Caco-2 (cell line): ENCODE measurements at places on chromosomes 6 and 20.

GRCh38 chr6:71033171-71033570, 76.3 kb upstream of the B3GAT2 start:
- no peak for DNase-seq

- peak; percentile 61 for DNase-seq
Measured at GRCh38 chr6:33427585-33428223, 7.8 kb downstream of the SYNGAP1 start.

DNA sequence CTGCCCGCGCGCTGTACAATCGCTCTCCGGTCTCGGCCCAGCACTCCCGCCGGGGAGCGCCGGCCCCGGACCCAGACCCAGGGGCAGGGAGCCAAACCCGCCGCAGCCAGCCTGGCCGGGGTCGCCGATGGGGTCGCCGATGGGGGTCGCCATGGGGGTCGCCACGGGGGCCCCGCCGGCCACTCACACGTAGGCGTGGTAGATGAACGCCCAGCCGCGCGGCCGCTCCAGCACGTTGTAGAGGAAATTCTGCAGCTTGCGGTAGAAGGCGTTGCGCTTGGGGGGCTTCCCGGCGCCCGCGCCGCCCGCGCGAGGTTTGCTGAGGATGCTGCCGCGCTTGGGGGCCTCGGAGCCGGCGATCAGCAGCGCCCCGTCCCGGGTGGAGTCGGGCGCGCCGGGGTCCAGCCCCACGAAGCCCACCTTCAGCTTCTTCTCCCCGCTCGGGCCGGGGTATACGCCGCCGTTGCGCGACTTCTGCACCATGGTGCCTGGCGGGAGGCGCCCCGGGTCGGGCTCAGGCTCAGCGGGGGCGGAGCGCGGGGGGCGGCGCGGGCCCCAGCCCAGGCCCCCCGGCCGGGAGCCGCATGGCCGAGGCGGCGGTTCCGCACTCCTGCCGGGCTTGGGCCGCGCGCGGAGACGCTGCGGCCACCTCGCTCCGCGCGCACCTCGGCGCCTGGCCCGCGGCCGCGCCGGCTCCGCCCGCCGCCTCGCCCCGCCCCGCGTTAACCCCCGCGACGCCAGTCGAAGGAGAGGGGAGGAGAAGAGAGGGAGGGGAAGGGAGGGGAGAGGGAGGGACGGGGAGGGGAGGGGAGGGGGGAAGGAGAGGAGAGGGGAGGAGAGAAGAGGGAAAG, at the start of gene KCNQ2:
TSS of gene KCNQ2 (minus strand) at position 675 of the 851 bp plus-strand sequence. CDS start at position 483, 192 bp downstream.
- DNase-seq: peak; percentile 55

- DNase-seq: no peak
Measured at GRCh38 chr6:37459981-37460800, 27.2 kb downstream of the CMTR1 start.

DNA sequence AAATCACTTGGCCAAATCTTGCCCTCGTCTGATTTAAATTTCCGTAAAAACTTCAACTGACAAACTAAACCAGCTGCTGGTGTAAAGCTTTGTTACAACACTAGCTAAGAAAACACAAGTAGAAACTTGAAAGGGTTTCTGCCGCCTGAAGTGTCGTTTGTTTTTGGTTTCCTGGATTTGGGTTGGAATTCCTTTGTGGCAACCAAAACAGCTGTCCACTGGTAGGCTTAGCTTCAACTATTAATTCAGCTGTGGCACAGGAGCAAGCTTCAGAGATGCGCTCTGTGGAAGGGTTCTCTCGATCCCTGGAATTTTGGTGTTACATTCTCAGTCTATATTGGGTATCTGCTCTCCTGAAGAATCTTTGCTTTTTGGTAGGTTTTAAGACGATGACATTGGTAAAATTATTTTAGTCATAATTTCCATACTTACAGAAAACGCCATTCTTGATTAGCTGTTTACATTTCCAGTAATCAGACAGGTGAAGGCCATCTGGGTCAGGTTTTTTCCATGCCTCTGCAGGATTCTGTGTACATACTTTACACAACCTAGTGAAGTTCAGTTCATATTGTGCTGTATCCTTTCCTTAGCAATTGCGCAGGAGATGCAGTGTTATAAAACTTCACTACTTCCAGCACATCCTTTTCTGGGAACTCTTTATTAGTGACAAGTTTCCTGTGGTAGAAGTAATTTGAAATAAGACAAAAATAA, 29.9 kb upstream of the SAMD3 start:
- DNase-seq: no peak

DNA sequence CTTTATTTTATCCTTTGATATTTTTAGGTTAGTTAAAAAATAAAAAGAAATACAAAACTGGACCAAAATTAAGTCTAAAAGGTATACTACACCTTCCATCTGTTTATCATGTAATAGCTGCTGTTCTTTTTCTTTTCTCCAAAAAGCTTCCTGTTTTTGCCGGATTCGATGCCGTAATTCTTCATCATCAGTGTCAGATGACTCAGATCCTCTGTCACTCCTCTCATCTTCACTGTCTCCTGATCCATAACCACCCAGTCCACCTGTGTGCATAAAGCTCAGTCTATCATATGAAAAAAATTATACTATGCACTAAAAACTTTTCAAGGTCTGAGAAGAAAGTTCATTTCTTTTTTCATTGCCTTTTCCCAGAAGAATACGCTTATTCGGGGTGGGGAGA, 8.5 kb upstream of the COQ3 start:
- DNase-seq: no peak

GRCh38 chr6:56532766-56533551, 109.7 kb downstream of the DST start:
- DNase-seq: no peak

DNA sequence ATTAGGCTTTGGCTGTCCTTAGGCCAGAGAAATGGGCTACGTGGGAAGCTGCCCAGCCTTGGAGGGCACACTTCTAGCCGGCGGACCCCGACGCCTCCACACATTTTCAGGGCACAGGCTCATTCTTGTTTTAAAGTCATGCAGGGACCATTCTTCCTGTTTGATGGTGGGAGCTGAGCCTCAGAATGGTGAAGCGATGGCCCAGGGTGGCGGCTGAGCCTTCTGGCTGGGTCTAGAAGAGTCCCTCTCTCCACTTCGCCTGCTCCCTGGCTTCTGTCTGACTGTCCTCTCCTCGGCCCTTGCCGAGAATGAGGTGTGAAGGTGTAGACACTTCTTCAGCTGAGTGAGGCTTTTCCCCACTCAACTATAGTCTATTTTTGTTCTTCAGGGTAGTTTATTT, 114.4 kb downstream of the SULF2 start:
- peak; percentile 44 for DNase-seq

DNA sequence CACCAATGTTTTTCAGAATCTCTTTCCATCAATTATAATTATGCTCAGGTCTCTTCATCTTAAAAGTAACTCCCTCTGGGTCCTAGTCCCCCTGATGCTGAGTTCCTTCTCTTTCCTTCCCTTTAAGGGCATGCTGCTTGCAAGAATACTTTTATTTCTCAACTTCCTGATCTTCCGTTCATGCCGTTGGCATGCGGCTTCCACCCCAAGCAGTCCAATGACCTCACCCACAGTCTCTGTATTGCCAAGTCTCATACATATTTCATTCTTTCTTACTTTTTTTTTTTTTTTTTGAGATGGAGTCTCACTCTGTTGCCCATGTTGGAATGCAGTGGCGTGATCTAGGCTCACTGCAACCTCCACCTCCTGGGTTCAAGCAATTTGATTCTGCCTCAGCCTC, 83.5 kb downstream of the NDUFAF5 start:
- no peak for DNase-seq

GRCh38 chr6:107780226-107780625, 43.9 kb downstream of the SCML4 start:
- DNase-seq: no peak

DNA sequence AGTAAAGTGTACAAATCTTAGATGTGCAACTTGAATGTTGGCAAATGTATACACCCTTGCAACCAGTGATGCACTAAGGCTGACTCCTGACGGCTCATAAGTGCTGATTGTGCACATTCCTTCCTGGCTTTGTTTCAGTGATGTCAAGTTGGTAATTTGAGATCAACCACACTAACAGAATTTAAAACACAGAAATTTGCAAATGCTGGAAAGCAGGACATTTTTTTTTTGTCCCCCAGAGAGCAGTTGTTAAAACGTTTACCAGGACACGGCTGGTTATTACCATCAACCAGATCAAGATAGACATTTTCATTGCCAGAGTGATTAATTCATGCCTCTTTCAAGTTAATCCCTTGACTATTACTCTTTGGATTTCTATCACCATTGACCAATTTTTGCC, 735.6 kb downstream of the RFPL4B start:
- DNase-seq: no peak

GRCh38 chr6:1068905-1069304, 243.0 kb upstream of the FOXQ1 start:
- no peak for DNase-seq

DNA sequence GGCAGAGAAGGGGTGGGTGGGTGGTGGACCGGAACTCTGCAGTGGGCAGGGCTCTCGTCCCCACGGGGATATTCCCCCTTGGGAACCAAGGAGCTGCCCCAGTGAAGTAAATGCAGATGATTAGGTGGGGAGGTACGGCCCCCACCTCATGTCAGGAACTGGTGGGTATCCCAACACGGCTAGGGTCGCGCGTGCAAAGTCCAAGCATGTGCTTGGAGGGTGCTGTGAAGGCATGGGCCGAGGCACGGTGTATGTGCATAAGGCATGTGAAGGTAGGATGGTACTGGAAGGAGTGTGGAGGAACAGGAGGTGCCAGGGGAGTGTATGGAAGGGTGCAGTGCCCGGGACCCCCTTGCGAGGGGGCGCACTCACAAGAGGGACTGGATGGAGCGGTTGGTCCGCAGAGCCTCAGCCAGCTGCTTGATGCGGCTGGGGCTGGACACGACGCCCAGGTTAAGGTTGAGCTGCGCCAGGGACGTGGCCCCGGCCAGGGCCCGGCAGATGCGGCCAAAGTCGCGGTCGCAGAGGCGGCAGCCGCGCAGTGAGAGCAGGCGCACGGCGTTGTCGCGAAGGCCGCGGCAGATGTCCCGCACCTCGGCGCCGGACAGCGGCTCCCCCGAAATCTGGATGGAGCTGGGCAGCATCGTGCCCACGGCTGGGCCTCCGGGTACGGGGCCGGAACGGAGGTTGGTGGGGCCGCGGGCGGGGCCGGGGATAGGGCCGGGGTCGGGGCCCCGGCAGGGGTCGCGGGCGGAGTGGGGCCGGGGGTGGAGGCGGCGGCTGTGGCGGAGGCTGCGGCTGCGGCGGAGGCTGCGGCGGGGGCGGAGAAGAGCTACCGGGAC, 783 bp downstream of the LRRC73 start:
- DNase-seq: peak; percentile 31

GRCh38 chr6:113672491-113673149, 184.5 kb upstream of the MARCKS start:
- DNase-seq: no peak

- peak; percentile 69 for DNase-seq
Measured at GRCh38 chr6:28212510-28213212, 12.4 kb upstream of the ZSCAN9 start.

GRCh38 chr20:61389077-61389476, 137.0 kb downstream of the CDH4 start:
- no peak for DNase-seq

- no peak for DNase-seq
Measured at GRCh38 chr20:13739731-13740649, 44.7 kb downstream of the ESF1 start.

DNA sequence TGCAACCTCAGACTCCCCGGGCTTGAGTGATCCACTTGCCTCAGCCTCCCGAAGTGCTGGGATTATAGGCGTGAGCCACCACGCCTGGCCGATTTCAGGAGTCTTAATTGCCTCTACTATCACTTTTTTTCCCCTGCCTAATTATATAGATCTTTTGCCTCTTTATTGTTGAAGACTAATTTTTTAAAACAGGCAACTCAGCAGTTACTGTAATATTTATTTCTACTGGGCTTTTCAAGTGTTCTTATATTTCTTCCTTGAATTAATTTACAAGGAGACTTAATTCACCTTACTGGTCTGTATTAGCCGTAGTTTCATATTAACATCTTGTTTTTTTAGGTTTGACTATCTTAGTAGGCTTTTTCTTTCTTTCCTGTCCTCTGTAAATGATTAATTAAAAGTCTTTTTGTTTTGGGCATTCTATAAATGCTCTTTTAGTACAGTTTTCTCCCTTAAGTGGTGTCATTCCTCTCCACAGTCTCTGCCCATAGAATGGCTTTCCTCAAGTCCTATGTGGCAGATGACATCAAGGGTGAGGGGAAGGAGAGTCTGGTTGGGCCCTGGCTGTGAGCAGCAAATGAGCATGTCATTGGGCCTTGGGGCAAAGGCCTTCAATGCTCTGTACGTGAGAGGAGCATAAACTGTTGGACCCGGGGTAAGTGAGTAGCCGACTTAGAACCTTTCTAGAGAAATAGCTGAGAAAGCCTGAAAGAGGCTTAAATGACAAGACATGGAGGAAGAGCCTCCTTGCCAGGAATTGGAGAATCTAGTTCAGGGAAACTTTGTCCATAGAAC, 36.0 kb downstream of the ANKS1A start:
- no peak for DNase-seq

- no peak for DNase-seq
Measured at GRCh38 chr20:10501402-10501801, 66.3 kb downstream of the SLX4IP start.

DNA sequence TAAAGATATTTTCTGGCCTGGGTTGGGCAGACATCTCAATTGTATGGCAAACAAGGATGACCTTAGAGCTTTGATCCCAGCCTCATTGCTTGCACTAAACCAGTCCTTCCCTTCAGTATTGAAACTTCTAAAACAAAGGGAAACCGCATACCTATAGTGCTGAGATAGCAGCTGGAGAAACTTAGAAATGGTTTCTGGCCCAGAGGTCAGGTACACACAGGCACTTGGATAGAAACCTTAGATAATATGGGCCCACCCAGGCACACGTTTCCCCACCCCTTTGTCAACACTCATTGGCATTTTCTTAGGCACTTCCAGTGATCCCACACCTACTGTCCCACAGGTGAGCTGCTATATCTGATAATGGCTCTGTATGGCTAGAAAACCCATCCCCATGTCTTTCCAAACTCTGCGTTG, 22.1 kb downstream of the NRSN1 start:
- peak; percentile 88 for DNase-seq

DNA sequence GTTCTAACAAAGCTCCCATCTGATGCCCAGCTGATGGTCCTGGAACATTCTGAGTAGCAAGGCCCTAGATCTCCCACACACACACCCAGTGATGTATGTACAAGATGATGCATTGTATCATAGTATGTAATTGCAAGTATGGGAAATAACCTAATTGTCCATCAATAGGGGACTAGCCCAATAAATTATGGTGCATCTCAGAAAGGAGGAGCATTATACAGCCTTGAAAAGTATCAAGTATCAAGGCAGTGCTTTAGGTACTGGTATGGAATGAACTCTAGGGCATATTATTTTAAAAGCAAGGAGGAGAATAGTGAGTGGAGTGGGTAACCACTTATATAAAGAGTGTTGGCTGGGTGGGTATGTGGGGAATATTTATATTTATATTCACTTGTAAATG, 24.8 kb upstream of the PREX1 start:
- no peak for DNase-seq
